ENCODE measurements at places on chromosomes 5 and 9.

- DNase-seq = no peak
These were observed 472.8 kb downstream of the PSAT1 start for GRCh38 chr9:78769690-78770089.

GRCh38 chr9:133916159-133916541, 76.0 kb downstream of the VAV2 start:
- DNase-seq = no peak

DNA sequence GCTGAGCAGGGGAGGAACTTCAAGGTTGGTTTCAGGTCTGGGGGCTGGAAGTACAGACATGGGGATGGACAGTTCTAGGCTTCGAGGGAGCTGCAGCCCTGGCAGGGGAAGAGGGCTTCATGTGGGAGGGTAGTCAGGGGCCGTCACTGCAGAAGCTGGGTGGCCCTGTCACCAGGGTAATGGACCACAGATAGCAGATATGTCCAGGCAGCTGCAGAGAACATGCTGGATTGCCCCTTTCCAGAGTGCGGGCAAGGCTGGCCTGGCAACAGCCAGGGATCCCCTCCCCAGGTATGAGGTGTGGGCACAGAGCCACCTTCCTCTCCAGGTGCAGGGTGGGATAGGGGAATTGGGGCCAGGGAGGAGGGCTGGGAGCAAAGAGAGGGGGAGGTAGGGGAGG, 206.5 kb downstream of the GADD45G start:
- DNase-seq = no peak

GRCh38 chr5:91123901-91124300, 259.2 kb downstream of the ARRDC3 start:
- no peak for DNase-seq

- no peak for DNase-seq
These were observed 597.0 kb upstream of the ITGA1 start for GRCh38 chr5:52190737-52191136.

DNA sequence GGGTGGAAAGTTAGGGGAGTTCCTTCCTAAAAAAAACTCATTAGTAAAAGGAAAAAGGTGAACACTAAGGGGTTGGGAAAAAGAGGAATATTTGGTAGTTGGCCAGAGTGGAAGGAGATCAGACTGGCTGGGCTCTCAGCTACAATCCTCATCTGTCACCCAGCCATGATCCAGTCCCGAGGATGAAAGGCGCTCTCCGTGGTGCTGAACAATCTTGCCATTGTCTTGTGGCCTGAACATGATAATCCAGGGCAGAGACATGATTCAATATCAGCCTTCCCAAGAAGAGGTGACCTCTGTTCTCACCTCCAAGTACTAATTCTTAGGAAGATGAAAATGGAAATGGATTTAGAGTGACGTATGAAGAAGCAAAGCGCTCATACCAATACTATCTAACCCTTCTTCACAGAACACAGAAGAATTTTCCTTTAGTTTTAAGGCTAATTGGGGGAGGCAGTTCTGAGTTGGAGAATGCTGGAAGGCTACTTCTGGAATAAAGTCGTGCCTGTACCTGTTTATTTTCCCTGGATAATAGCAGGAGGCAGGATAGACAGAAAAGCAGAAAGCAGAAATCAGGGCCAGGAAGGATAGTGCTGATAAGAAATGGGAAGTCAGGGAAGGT, 36.6 kb upstream of the MYORG start:
- DNase-seq = no peak

DNA sequence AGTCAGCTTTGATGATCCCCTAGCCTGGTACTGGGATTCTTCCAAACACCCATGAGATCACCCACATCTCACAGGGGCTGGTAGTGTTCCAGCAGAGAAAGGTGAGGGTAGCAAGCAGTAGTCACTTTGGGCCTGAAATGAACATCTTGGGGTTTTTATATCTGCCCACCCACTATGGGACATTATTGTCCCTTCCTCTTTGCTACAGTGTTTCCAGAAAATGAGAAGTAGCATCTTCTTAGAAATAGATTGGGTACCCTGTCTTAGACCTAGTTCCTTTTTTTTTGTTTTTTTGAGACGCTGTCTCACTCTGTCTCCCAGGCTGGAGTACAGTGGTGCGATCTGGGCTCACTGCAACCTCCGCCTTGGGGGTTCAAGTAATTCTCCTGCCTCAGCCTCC, 249.2 kb upstream of the ANKRD55 start:
- no peak for DNase-seq

GRCh38 chr9:95058121-95058785, 259.3 kb downstream of the FANCC start:
- DNase-seq = no peak

DNA sequence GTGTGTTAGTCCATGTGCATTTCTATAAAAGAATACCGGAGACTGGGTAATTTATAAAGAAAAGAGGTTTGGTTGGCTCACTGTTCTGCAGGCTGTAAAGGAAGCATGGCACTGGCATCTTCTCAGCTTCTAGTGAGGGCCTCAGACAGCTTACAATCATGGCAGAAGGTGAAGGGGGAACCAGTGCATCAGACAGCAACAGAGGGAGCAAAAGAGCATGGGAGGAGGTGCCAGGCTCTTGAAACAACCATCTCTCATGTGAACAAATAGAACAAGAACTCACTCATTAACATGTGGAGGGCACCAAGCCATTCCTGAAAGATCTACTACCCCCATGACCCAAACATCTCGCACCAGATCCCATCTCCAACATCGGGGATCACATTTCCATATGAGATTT, 89.2 kb upstream of the IL33 start:
- no peak for DNase-seq

GRCh38 chr9:35287987-35288632, 126.3 kb downstream of the UNC13B start:
- no peak for DNase-seq

DNA sequence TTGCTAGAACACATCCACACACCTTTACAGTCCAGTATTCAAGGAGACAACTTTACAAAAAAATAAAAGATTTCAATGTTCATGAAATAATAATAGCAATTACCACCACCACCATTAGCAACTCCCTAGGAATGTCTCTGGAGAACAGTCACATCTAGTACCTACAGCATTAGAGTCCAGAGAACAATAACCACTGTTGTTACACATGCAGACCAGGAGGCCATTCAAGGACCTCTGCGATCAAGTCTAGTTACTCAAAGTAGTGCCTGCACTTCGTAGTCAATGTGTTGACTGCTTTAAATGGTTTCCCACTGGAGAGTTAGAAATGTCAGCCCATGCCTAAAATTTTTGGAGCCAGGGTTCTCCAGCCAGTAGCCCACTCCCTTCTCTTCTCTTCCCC, 244.4 kb downstream of the DEPDC1B start:
- DNase-seq = no peak

DNA sequence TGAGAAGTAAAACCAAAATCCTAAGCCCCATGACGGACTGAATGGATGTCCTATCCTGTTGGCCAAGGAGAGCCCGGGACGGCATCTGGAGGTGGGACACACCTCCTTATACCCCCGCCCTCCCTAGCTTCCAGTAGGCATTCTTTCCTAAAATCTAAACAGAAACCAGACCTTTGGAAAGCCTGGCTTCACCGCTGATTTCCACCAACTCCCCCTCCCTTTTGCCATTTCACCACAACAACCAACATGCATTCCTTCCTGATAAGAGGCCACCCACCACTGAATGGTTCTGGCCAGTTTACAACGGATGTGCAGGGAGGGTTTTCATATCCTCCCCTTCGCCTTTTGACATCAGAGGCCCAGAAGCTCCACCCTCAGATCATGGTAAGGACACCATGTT, 9.2 kb upstream of the RARS1 start:
- no peak for DNase-seq

DNA sequence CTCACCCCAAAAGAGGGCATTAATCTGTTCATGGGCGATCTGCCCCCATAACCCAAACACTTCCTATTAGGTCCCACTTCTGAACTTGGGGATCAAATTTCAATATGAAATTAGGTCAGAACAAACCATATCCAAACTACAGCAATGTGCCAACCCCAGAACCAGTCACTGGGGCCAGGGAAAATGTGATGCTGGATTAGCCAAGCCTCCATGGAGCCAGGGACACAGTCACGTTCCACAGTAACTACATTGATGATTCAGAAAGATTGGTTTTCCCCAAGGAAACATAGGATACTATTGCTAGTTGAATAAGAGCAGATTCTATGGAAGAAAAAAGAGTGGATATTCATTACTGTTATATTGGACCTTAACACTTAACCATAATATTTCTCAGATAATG, 84.2 kb downstream of the GIN1 start:
- no peak for DNase-seq

GRCh38 chr9:72300873-72301272, 64.1 kb downstream of the ZFAND5 start:
- DNase-seq = no peak

- DNase-seq = no peak
These were observed 323.8 kb downstream of the PRELID2 start for GRCh38 chr5:145511351-145511750.

DNA sequence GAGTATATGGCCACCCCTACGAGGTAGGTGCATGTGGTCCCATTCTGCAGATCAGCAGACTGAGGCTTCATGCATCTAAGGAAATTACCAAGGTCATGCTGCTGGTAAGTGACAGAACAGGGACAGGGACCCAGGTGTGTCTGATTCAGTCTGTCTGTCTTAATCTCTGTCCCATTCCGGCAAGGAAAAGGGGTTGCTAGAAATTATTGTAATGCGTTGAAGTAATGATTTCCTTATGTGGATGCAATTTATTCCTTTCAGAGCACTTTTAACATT, 76.8 kb downstream of the AMBP start:
- DNase-seq = no peak

- DNase-seq = no peak
These were observed 18.0 kb upstream of the GDA start for GRCh38 chr9:72131206-72131605.

DNA sequence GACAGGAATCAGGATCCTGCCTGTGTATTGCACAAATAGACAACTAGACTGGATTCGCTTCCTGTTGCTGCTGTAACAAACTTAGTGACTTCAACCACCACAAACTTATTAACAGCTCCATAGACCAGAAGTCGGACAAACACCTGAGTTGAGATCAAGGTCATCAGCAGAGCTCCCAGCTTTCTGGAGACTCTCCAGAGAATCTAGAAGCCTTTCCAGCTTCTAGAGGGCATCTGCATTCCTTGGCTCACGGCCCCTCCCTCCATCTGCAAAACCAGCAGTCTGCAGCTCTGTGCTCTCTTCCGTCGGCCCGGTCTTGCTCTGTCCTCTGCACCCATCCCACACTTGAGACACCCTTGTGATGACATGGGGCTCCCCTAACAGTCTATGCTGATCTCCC, 99.1 kb downstream of the KCNT1 start:
- no peak for DNase-seq

DNA sequence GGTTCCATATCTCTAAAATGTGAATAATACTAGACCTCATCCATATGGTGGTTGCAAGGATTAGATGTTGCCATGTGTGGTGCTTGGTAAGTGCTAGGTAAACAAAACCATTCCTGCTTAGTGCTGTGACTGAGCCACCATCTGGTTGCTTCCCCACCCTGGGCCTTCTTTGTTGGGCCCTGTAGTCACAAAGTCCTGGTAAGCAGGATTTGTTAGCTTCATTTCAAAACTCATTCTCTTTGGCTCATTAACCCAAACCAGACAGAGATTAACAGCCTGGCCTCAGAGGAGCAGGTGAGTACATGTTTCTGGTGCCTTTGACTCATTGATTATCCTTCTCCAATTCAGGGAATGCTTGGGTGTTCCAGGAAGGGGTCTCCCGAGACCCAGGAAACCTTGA, 240.2 kb downstream of the ARHGAP26 start:
- DNase-seq = no peak

GRCh38 chr9:113480612-113481011, 17.1 kb downstream of the RGS3 start:
- no peak for DNase-seq

GRCh38 chr9:72203205-72203803, 54.1 kb downstream of the GDA start:
- DNase-seq = no peak

GRCh38 chr9:134335061-134335460, 8.8 kb downstream of the RXRA start:
- DNase-seq = no peak

DNA sequence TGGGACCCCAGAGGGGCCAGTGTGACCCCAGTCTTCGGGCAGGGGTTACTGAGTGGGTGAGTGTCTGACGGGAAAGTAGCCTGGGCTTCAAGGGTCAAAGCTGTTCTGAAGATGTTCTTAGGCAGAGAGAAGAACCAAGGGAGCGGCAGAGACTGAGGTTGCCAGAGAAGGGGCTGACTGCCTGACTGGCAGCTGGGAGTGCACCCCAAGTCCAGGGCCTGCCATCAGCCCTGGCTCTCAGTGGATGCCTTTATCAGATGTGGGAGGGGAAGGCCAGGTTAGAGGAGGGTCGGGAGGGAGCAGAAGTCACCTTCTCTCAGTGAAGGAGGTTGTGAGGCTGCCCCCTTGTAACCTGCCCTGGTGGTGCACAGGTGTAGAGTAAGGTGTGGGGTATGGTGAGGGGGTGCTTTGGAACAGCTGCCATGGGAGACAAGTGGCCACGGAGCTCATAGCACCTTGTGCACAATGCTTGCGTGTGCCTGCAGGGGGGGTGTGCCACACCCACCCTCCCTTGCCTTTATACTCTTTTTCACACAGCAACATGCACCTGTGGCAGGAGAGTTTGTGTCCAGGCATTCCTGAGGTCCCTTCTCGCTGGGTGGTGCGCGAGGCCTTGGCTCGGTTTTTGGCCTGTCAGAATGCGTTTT, 18.9 kb downstream of the RALGPS1 start:
- DNase-seq = no peak

DNA sequence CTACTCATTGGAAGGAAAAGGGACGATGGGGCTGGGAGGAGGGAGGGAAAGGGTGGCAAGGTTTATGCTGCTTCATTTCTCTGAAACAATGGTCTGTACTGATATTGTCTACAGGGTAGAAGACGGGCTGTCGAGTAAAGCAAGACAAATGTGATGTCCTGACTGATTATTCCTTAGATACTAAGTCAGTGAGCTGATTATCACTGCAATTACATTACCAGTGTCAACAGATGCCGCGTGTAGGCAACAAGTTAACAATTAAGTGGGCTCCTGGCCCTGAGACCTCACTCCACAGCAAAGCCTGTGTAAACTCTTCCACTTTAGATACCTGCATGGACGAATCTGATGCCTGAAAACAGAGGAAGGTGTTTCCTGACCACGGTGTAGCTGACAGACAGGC, 602.8 kb downstream of the IRX1 start:
- no peak for DNase-seq

- DNase-seq = no peak
These were observed 186.9 kb upstream of the TRIM32 start for GRCh38 chr9:116499986-116500871.

- DNase-seq = no peak
These were observed 115.6 kb upstream of the COL5A1 start for GRCh38 chr9:134525841-134526583.

GRCh38 chr5:37825334-37825915, 14.4 kb downstream of the GDNF start:
- no peak for DNase-seq

DNA sequence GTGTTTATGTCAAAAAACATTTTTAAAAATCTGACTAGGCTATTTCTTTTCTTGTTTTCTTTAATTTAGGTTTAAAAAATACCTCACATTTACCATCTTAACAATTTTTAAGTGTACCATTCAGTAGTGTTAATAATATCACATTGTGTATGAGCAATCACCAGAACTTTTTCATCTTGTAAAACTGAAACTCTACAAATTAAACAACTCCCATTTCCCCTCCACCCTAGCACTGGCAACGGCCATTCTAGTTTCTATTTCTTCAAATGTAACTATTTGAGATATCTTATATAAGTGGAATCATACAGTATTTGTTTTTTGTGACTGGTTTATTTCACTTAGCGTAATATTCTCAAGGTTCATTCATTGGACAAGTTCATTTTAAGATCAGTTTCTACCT, 27.7 kb downstream of the PLCXD3 start:
- DNase-seq = no peak

Data from activated CD8-positive, alpha-beta memory T cell treated with anti-CD3 and anti-CD28 coated beads for 4 hours (primary cell).